ENCODE measurements at places on chromosomes 1 and 21. TPM values are rescaled to one million over a fixed set of nuclear protein-coding genes. Genes with fewer than 3 reads are reported as not detected.

DNA sequence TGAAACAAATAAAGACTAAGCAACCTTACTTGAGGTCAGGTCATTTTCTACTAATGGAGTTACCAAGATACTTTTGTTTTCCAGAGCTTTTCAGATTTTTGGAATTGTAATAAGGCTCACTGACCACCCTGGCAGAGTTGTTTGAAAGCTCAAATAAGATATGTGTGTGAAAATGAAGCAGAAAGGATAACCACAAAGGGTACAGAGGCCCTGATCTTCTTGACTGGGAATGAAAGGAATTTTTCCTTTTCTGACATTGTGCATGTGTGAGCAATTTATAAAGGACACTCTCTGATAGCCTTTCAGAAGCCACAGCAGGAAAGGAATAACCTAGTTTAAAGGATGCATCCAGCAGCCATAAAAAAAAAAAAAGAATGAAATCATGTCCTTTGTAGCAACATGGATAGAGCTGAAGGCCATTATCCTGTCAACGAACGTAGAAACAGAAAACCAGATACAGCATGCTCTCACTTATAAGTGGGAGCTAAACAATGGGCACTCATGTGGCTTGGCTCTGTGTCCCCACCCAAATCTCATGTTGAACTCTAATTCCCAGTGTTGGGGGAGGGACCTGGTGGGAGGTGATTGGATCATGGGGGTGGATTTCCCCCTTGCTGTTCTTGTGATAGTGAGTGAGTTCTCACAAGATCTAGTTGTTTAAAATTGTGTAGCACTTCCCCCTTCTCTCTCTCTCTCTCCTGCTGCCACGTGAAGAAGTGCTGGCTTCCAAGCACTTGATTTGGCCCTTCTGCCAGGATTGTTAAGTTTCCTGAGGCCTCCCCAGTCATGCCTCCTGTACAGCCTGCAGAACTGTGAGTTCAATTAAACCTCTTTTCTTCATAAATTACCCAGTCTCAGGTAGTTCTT, 3.1 kb upstream of the SRP9 start:
- no peaks in the 10 kb centered on the region for H3K27me3 ChIP-seq
- H3K27ac ChIP-seq: no peak overlapping the region
- H3K4me1 ChIP-seq: peaks cover 27% of the 10 kb centered on the region
- H3K4me3 ChIP-seq: no peak overlapping the region

DNA sequence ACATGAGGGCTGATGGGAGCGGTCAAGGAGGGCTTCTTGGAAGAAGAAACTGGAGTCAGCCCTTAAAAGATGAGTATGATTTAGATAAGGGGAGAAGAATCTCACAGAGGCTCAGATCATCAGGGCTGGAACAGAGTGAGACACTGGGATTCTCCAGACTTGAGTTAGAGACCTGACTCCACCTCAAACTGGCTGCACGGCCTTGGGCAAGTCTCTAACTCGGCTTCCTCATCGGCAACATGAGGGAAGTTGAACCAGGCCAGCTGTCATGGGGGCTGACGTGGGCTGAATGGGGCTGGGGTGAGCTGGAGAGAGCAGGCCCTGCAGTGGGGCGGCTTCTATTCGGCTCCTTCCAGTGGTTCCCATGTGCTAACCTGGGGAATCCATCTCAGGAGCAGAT, 2.5 kb downstream of the C1QC start:
- peak overlapping the region; percentile 30 for H3K4me3 ChIP-seq
- no peaks in the 10 kb centered on the region for H3K27me3 ChIP-seq
- no peak overlapping the region for H3K27ac ChIP-seq
- no peaks in the 10 kb centered on the region for H3K36me3 ChIP-seq
- no peak for DNase-seq

DNA sequence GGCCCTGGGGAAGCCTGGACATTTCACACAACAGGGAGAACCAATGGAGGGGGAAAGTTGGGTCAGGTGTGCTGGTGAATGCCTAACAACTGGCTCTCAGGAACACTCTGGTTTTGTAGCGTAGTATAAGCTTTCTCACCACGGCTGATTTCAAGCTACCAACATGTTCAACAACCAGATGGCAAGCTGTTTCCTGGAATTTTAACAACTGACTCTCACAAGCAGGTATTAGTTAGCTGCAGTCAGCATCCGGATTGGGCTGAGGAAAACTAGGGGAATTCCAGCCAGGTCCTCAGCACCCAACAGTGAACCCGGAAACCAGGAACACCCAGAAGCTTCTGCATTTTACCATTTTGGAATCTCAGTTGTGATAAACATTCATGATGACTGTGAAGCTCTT, 162.3 kb upstream of the CAMK1G start:
- no peaks in the 10 kb centered on the region for H3K27me3 ChIP-seq
- no peak overlapping the region for H3K4me3 ChIP-seq
- H3K4me1 ChIP-seq: no peaks in the 10 kb centered on the region
- H3K36me3 ChIP-seq: no peaks in the 10 kb centered on the region
- H3K27ac ChIP-seq: no peak overlapping the region
- no peak for DNase-seq

- H3K36me3 ChIP-seq: no peaks in the 10 kb centered on the region
- H3K4me3 ChIP-seq: no peak overlapping the region
- no peaks in the 10 kb centered on the region for H3K27me3 ChIP-seq
- no peak overlapping the region for H3K27ac ChIP-seq
These were observed 3.6 kb upstream of the SLC16A4 start for GRCh38 chr1:110394493-110394820.

- H3K27ac ChIP-seq: no peak overlapping the region
- no peaks in the 10 kb centered on the region for H3K4me1 ChIP-seq
- H3K36me3 ChIP-seq: no peaks in the 10 kb centered on the region
- no peak for DNase-seq
- no peak overlapping the region for H3K4me3 ChIP-seq
These were observed 151.5 kb upstream of the RNPC3 start for GRCh38 chr1:103373991-103374390.

GRCh38 chr1:206477581-206478380, 7.5 kb downstream of the IKBKE start:
- H3K27me3 ChIP-seq: no peaks in the 10 kb centered on the region
- H3K4me1 ChIP-seq: no peaks in the 10 kb centered on the region
- DNase-seq: no peak
- no peak overlapping the region for H3K27ac ChIP-seq
- no peaks in the 10 kb centered on the region for H3K36me3 ChIP-seq

DNA sequence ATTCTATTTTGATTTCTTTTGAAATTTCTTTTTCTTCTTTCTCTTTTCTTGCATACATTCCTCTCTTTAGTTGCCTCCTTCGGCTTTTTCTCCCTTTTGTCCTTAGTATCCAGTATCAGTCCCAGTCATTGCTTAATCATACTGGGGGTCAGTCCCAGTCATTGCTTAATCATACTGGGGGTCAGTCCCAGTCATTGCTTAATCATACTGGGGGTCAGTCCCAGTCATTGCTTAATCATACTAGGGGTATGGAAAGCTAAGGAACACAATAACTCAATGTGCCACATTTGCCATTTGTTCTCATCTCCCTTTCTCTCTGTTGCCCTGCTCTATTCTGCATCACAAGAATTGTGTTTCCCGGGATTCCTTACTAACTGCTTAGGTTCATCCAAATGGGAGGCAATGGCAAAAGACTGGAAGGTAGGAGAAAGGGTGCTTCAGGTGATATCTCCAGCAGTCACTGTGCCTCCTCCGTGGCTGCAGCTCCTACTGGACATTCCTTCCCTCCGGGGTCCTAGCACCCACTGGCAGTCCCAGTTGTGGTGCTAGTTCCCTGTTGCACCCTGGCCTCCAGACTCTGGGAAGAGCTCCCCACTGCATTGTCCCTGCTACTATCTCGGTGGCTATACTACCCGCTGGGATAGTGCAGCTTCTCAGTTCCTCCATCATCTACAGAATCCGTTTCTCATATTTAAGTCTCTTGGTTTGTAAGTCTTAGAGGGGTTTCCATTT, 32.6 kb upstream of the LAMC1 start:
- no peaks in the 10 kb centered on the region for H3K4me1 ChIP-seq
- H3K36me3 ChIP-seq: no peaks in the 10 kb centered on the region
- H3K27ac ChIP-seq: no peak overlapping the region

Gene ASAP3
- 45.7 TPM for total RNA-seq

Data from psoas muscle (tissue), 8 donors.